ENCODE measurements at places on chromosomes 11 and 22.

DNA sequence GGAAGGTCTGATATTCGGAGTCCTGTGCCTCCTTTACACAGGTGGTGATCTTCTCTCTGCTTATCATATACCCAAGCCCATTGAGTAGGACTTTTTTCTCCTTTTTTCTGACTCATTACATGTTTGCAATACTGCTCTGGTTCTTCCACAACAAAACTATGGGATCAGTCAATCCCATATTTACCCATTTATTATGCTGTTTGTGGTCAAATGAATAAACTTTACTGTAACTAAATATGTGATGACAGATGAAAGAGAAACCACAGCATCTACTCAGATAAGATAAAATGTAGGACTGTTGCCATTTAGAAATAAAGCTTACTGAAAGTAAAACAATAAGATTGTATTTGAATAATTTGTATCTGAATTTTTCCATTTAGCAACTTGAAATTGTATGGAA lies 958.7 kb upstream of the FAT3 start:
- H3K36me3 ChIP-seq, result no peaks in the 10 kb centered on the region
- H3K4me3 ChIP-seq, result no peak overlapping the region
- no peaks in the 10 kb centered on the region for H3K27me3 ChIP-seq
- no peaks in the 10 kb centered on the region for H3K4me1 ChIP-seq
- H3K27ac ChIP-seq, result no peak overlapping the region
- peak; percentile 30 for DNase-seq

DNA sequence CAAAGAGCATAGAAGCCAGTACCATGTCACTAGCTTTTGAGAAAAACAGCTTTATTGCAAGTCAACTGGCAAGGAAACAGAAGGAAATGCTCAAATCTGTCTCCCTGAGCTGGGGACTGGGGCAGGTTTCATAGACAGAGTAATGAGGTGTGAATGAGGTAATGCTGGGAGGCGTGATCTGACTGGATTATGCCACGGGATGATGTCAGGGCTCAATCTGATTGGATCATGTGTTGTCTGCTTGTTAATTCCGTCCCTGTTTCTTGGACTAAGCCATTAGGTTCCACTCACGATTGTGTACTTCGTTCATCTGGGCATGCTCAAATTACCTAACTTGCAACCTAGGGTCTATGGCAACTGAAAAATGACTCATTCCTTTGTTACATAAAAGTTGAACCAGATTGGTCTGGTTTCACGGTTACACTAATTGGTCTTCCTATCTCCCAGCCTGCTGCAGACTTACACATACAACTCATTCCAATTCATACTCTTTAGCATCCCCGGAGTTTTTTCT lies 20.2 kb upstream of the OR10A5 start:
- H3K27ac ChIP-seq, result no peak overlapping the region
- H3K36me3 ChIP-seq, result no peaks in the 10 kb centered on the region
- DNase-seq, result no peak

GRCh38 chr22:44586999-44587736 lies 89.1 kb upstream of the RTL6 start:
- no peak overlapping the region for H3K27ac ChIP-seq
- H3K27me3 ChIP-seq, result peaks cover 30% of the 10 kb centered on the region
- no peaks in the 10 kb centered on the region for H3K4me1 ChIP-seq
- no peaks in the 10 kb centered on the region for H3K36me3 ChIP-seq
- H3K4me3 ChIP-seq, result peak overlapping the region; percentile 58

DNA sequence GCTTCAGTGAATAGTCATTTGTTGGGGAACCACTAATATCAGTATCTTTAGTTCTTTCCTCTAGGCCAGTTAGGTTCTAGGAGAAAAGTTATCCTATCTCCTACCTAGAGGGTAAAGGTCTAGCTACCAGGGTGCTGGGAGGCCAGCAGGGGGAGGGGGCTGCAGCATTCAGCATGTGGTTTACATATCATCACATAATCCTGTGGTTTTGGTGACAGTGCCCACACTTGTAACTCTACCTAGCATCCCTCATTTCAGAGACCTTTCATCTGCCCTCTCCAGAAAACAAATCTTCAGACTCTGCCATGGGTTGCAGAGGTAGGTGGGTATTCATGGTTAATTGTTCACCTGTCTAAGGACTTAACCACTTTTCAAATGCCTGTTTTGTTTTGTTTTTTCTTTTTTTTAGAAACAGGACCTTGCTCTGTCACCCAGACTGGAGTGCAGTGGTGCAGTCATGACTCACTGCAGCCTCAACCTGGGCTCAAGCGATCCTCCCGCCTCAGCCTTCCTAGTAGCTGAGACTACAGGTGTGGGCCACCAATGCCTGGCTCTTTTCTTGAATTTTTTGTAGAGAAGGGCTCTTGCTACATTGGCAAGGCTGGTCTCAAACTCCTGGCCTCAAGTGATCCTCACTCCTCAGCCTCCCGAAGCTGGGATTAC lies 146.8 kb downstream of the ENTHD1 start:
- H3K4me3 ChIP-seq, result no peak overlapping the region
- peaks cover 27% of the 10 kb centered on the region for H3K27me3 ChIP-seq
- DNase-seq, result no peak
- no peaks in the 10 kb centered on the region for H3K4me1 ChIP-seq
- H3K36me3 ChIP-seq, result no peaks in the 10 kb centered on the region

DNA sequence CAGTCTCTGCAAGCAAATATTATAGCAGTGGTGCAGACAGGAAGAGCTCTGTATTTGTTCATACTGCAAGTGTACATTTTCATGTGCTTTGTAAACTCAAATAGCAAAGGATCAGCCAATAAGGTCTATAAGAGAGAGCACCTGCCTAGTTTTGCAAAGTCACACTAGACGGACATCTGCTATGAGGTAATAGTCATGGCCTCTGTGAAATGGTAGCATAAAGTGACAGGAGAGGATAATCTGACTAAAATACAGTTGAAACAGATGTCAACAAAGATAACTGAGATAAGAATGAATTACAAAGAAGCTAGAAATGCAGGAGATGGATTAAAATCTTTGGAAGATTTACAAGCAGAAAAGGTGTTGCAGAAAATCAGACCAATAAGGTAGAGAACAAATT lies 70.6 kb upstream of the SPON1 start:
- H3K4me3 ChIP-seq, result no peak overlapping the region
- no peaks in the 10 kb centered on the region for H3K4me1 ChIP-seq
- H3K36me3 ChIP-seq, result no peaks in the 10 kb centered on the region
- H3K27ac ChIP-seq, result no peak overlapping the region
- no peaks in the 10 kb centered on the region for H3K27me3 ChIP-seq
- no peak for DNase-seq

DNA sequence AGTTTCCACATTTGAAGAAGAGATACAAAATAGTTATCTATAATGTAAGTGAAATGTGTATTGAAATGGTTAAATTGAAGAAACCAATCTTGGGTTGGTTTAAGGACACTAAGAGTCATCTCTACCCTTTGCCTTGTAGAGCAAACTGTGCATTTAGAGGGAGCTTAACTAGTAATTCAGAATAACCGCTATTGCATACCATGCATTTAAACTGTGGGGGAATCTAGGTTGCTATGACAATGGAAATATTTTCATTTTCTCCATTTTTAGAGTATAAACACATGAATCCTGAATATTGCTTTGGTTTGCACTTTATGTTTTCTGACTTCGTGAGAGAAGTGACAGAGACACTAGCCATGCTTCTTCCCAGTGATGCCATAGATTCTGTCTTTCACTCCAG lies 39.7 kb downstream of the FAT3 start:
- DNase-seq, result no peak
- H3K4me1 ChIP-seq, result peaks cover 17% of the 10 kb centered on the region
- H3K36me3 ChIP-seq, result no peaks in the 10 kb centered on the region
- no peaks in the 10 kb centered on the region for H3K27me3 ChIP-seq
- H3K4me3 ChIP-seq, result no peak overlapping the region
- H3K27ac ChIP-seq, result no peak overlapping the region

DNA sequence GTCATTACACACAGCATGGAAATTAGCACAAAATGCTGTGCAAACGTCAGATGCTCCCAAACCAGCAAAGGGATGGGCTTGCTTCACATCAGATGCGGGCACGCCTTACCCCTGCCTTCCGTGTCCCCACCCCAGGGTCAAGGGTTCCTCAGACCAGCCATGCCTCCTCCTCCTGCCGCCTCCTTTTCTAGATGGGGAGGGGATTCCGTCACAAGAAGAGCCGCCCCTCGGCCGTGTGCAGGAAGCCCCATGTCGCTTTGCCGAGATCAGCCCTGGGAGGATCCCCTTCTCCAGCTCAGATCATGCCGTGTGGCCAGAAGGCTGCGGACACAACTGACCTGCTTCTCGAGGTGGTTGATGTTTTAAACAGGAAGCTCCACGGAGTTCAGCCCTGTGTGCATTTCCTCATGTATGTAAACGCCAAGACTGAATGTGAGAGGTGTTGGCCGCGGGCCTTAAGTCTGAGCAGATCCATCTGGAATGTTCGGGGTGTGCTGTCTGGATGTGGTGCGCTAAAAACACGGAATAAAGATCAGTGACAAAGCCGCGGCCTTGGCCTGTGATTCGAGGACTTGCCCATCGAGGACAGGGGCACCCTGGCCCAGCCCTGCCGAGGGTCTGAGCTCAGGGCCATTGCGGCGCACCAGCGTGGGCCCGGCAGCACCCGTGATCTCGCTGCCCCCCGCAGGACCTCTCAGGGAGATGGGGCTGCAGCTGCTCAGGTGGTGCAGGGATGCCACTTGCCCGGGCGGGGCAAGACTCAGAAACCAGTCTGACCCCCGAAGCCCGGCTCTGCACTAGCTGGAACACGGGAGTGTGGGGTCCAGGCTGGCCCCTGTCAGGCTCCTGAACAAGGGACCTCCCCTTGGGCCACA lies 412.9 kb downstream of the TBC1D22A start:
- H3K4me3 ChIP-seq, result no peak overlapping the region
- no peaks in the 10 kb centered on the region for H3K36me3 ChIP-seq
- no peaks in the 10 kb centered on the region for H3K27me3 ChIP-seq
- DNase-seq, result peak; percentile 66

DNA sequence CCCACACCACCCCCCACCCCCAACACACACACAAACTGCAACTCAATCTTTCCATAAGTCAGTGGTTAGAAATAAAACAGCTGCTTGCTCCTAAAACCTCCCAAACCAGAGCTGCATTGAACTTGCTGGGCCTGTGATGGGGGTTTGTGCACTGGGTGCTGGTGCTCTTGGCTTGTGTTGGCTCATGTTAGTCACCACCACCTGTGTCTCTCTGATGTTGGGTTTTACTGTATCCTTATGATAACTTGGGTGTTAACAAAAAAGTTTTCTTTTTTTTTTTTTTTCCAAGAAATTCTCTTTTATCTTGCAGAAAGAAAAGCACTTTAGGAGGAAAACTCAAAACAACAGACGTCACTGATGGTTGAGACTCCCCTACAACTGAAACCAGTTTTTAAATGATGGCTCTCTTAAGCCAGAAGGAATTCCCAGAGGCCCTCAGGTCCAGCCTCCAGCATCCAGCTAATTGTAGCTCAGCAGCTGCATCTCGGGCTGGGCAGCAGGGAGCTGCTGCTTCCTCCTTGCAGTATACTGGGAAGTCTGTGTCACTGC lies 79.9 kb upstream of the DRD2 start:
- peak; percentile 42 for DNase-seq
- no peak overlapping the region for H3K4me3 ChIP-seq
- no peaks in the 10 kb centered on the region for H3K36me3 ChIP-seq
- peaks cover 17% of the 10 kb centered on the region for H3K4me1 ChIP-seq
- H3K27me3 ChIP-seq, result no peaks in the 10 kb centered on the region
- H3K27ac ChIP-seq, result no peak overlapping the region

GRCh38 chr11:882596-882995 lies 28.0 kb downstream of the CHID1 start:
- no peak overlapping the region for H3K27ac ChIP-seq
- no peak overlapping the region for H3K4me3 ChIP-seq
- H3K27me3 ChIP-seq, result no peaks in the 10 kb centered on the region
- H3K36me3 ChIP-seq, result peaks cover 13% of the 10 kb centered on the region
- no peaks in the 10 kb centered on the region for H3K4me1 ChIP-seq
- peak; percentile 93 for DNase-seq

DNA sequence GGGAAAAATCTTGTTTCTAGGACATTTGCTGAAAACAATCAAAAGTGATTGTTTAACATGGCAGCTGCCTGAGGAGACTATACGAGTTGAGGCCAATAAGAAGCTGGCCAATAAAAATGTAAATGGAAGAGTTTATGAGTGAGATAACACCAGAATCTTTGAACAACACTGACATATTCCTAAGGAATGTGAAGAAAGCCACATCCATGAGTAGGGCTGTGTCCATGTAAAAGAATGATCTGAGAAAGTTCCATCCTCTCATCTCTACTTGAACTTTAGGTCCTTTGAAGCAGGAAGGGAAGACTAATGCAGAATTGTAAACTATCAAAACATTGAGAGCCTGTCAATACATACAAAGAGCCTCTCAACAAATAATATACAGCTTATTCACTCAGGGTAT lies 6.9 kb upstream of the CHORDC1 start:
- H3K4me1 ChIP-seq, result no peaks in the 10 kb centered on the region
- no peak overlapping the region for H3K4me3 ChIP-seq
- H3K27ac ChIP-seq, result no peak overlapping the region
- H3K36me3 ChIP-seq, result no peaks in the 10 kb centered on the region
- DNase-seq, result no peak
- H3K27me3 ChIP-seq, result peaks cover 4% of the 10 kb centered on the region

GRCh38 chr11:121029153-121029552 lies 5.3 kb downstream of the TBCEL start:
- H3K4me1 ChIP-seq, result peaks cover 9% of the 10 kb centered on the region
- H3K4me3 ChIP-seq, result no peak overlapping the region
- H3K36me3 ChIP-seq, result no peaks in the 10 kb centered on the region
- DNase-seq, result no peak

DNA sequence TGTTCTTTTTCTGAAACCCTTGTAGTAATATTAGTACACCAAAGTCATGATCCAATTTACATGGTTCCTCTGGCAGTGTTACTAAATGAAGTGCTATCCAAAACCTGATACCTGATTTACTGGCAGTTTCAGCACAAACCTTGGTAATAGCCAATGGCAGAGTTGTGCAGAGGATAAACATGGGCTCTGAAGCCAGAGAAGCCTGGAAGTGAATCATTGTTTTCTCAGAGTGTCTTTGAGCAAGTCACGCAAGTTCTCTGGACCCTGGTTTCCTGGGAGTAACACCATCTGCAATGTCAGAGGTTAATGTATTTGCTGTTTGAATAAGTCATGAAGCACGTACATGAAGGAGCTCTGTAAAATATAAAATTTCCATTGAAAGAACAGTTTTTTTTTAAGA lies 222.3 kb upstream of the NARS2 start:
- H3K36me3 ChIP-seq, result no peaks in the 10 kb centered on the region
- peak overlapping the region; percentile 93 for H3K27ac ChIP-seq
- DNase-seq, result peak; percentile 74

GRCh38 chr11:64089027-64089360 lies 53.3 kb downstream of the FLRT1 start:
- no peaks in the 10 kb centered on the region for H3K27me3 ChIP-seq
- no peak overlapping the region for H3K27ac ChIP-seq
- peaks cover 17% of the 10 kb centered on the region for H3K4me1 ChIP-seq
